ENCODE measurements at places on chromosomes 1 and 21.

- no peak for DNase-seq
Observed at GRCh38 chr1:218779341-218780100, 394.2 kb upstream of the LYPLAL1 start.

- no peak for DNase-seq
Observed at GRCh38 chr1:223229756-223230155, 86.7 kb upstream of the TLR5 start.

DNA sequence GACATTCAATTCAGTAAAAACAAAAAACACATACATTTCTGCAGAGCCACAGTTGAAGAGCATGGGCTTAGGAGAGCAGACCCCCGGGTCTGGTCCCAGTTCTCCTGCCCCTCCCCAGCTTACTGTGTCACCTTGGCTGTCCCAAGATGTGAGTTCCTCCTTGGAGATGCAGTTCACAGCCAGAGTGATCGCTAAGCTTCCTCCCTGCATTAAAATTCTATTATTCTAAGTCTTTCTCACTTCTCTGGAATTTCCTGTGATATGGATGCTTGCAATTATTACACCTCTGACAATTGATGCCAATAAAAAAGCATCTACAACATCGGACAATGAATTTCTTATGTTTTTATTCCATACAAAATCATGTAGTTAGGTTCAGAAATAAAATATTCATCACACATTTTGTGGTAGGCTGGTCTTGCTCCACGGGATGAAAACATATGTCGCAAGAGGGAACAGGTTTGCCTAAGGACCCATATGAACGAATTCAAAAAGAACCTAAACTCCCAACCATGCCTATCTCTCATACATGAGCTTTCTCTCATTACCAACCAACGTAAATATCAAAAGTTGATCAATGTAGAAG is 328.5 kb upstream of the RUNX1 start:
- no peak for DNase-seq

- no peak for DNase-seq
Observed at GRCh38 chr1:94434365-94435045, 16.3 kb downstream of the ABCD3 start.

GRCh38 chr1:211610779-211611556 is 32.0 kb upstream of the SLC30A1 start:
- no peak for DNase-seq

- no peak for DNase-seq
Observed at GRCh38 chr1:159015440-159015909, 5.8 kb downstream of the IFI16 start.

GRCh38 chr1:25922056-25922970 is 16.1 kb upstream of the STMN1 start:
- DNase-seq: peak; percentile 88

GRCh38 chr1:208154679-208155642 is 89.2 kb downstream of the PLXNA2 start:
- no peak for DNase-seq

DNA sequence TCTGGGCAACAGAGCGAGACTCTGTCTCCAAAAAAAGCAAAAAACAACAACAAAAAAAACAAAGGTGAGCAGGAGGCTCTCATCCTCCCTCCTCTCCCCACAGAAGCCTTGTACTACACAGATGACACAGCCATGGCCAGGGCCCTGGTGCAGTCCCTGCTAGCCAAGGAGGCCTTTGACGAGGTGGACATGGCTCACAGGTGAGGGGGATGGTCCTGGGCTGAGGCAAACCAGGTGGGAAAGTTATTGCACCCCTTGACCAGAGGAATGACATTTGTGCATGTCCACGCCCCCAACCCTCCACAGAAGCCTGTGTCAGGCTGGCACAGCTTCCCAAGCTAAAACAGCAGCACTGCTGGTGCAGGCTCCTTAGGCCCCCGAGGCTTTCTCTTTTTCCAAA is 2.4 kb downstream of the ADPRS start:
- no peak for DNase-seq

DNA sequence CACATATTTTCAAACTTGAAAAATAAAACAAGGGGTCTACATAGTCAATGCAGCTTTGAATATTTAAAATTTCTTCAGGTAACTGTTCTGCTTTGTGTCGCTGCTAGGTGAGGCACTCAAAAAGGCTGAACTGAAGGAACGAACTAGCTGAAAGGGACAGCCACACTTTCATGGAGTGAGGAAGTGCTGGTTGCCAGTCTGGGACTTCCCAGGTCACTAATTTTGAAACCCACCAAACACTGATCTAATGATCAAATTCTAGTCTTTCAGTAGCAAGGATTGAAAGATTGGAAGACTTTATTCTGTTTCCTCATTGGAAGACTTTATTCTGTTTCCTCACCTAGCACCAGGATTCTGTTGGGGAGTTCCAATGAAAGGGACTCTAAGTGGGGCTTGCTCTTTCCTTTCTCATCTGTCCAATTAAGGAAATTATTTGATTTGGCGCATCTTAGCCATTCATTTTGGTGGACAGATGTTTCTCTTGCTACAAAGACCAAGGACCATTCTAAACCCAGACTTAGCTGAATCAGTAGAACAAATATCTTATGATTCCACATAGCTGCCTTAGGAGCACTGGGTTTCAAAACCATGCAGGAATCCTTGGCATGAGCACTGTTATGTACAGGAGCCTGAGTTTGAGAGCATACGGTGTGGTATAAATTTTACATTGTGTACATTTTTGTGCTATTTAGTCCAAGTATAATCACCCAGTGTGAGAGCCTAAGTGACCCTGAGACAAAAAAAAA is 10.9 kb upstream of the ARID1A start:
- DNase-seq: no peak

DNA sequence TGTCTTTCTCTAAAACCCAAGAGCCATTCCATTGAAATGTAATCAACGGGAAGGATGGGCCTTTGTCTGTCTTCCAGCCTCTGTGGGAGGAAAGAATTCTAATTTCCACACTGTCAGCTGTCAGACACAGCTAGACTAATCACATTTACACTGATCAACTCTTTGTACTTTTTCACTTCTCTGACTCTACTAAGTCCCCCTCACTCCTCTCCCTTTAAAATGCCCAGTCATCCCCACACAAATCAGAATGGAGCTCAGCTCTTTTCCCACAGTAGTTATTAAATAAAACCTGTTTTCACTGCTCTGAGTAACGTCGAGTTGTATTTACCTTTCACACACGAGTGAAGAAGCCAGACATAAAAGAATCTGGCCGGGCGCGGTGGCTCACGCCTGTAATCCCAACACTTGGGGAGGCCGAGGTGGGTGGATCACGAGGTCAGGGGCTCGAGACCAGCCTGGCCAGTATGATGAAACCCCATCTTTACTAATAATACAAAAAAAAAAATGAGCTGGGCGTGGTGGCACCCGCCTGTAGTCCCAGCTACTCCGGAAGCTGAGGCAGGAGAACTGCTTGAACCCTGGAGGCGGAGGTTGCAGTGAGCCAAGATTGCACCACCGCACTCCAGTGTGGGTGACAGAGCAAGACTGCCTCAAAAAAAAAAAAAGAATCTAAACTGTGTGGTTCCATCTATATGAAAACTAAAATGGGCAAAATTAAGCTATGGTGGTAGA is 13.3 kb downstream of the ZBTB8OS start:
- DNase-seq: no peak

- DNase-seq: no peak
Observed at GRCh38 chr1:156708218-156708661, 2.9 kb upstream of the CRABP2 start.

GRCh38 chr1:15386164-15386749 is 23.4 kb upstream of the EFHD2 start:
- DNase-seq: no peak

DNA sequence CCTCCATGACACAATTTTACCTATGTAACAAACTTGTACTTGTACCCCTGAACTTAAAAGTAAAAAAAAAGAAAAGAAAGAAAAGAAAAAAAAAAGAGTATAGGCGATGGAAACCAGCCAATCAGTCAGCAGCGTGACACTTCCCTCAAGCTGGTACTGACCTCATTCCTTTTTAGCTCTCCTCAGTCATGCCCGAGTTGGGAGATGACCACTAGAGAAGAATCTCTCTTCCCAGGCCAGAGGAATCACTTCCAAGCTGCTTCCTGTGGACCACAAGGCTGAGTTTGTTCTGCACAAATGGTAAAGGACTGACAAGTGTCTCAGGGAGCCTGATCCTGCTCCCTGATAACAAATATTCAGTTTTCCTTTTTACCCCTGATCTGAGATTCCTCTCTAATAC is 313.5 kb upstream of the ESRRG start:
- no peak for DNase-seq

DNA sequence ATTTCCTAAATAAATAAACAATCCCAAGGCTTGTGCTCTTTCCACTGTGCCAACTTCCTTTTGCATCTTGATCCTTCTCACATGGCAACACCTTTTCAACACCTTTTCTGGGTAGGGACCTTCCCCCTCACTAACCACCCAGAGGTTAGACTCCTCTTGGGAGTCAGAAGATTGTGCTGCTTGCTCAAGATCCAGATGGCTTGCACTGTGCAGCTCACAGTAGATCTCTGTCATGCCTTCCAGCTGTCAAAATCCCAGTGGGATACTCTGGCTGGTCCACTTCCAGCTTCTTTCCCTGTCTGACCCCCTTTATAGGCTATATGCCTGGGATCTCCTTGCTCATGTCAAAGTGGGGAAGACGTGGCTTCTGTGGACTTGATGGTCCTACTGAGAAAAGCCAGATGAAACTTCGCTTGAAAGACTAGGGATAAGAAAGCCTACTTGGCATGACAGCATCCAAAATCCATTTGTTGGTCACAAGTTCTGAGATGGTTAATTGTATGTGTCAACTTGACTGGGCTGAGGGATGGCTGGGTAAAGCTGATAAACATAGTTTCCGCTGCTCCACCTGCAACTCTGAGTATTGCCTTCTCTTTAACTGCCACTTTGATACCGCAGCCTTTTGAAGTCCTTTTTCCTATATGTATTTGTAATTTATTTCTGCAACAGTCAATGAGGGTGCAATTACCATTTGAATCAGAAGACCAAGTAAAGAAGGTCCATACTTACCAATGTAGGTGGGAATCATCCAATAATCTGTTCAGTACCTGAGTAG is 74.5 kb downstream of the S1PR1 start:
- DNase-seq: no peak

GRCh38 chr21:25625036-25625435 is 14.0 kb upstream of the JAM2 start:
- DNase-seq: no peak

GRCh38 chr1:42586016-42586415 is 72.2 kb upstream of the PPIH start:
- DNase-seq: no peak

- no peak for DNase-seq
Observed at GRCh38 chr1:197144570-197145325, 1.7 kb downstream of the ASPM start.

- no peak for DNase-seq
Observed at GRCh38 chr21:30714946-30715345, 3.6 kb downstream of the KRTAP21-3 start.

DNA sequence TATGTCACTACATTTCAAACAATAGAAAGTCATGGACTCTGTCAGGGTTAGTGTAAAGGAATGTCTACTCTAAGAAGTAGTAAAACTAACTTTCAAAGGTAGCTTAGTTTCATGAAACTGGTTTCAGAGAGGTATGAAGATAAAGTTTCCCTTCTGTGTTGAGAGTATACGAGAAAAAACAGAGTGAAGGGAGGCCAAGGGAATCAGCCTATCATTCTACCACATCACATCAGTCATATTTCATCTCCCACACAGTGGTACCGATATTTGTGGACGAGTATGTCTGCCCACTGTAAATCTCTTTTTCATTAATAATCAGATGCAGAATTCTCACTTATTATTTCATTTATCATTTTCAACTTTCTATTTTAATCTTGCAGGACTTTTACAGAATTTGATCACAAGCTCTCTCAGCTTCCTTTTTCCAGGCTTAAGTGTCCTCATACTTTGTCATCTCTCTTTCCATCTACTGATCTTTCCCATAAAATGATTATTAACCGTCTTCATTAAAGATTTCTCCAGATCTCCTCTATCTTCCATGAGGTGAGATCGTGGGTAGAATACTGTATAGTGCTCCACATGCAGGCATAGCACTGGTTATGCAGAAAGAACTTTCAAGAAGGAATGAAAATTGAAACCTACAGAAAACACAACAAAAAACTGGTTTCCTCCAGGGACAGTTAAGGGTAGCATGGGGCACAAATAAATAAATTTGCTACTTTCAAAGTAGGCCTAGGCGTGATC is 11.5 kb upstream of the IFI16 start:
- DNase-seq: no peak

GRCh38 chr1:13478692-13479091 is 35.1 kb downstream of the LRRC38 start:
- DNase-seq: no peak

- DNase-seq: no peak
Observed at GRCh38 chr1:45792744-45793143, 10.7 kb upstream of the MAST2 start.

- DNase-seq: no peak
Observed at GRCh38 chr1:217590598-217590997, 40.3 kb downstream of the GPATCH2 start.

DNA sequence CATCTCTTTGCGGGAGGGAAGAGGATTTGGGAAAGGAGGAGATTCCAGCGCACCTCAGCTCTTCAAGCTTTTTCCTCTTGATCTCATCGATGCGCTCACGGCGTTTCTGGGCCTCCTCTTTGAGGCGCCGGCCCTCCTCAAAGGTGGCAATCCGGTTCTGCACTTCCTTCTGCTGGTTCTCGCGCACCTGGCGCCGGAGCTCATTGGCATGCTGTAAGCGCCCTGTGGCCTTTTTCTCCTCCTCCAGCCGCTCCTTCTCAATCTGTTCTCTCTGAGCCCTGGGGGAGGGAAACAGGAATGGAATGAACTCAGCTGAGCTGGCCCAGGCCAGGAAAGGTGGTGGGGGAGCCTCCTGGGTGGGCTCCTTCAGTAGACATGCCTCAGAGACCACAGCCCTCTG is 10.4 kb upstream of the VSIG8 start:
- DNase-seq: no peak

Measured in COR-L47 (cell line).